ENCODE measurements at places on chromosomes 7 and 10.

- DNase-seq: no peak
Measured at GRCh38 chr7:77434570-77435275, 18.6 kb upstream of the GSAP start.

- DNase-seq: no peak
Measured at GRCh38 chr7:127798023-127798422, 146.0 kb downstream of the SND1 start.

GRCh38 chr10:86449926-86450558 is 71.5 kb downstream of the WAPL start:
- no peak for DNase-seq

DNA sequence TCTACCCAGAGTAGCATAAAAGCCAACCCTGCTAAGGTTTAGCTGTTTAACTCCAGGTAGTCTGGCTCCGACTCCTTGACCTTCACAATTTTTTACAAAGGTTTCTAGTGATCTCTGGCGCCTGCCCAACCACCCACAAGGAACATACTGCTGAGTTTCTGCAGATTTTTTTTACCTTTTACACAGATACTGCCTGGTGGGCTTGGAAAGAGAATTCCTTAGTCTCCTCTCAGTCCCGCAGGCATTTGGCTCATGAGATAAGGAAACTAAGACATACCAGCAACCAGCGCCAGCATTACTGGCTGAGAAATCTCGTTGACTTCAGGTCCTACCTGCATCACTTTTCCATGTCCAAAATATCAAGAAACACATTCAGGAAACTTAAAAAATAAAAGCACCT is 51.1 kb upstream of the LYZL1 start:
- DNase-seq: no peak

DNA sequence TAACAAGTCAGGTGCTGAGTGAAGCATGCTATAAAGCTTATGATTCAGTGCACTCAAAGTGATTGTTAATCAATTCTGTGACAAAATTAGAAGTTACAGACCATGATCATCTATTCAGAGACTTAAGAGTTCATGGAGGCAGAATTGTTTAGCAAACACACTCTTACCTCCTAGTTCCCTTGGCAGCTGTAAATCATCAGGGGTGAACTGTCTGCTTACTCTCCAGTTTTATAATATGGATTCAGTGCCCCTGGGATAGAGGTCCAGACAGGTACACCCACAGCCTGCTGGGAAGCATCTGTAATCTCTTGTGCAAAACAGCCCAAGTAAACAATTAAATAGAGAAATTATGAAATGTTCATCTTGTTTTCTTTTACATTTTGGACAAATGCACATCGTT is 835.0 kb upstream of the COBL start:
- DNase-seq: no peak

DNA sequence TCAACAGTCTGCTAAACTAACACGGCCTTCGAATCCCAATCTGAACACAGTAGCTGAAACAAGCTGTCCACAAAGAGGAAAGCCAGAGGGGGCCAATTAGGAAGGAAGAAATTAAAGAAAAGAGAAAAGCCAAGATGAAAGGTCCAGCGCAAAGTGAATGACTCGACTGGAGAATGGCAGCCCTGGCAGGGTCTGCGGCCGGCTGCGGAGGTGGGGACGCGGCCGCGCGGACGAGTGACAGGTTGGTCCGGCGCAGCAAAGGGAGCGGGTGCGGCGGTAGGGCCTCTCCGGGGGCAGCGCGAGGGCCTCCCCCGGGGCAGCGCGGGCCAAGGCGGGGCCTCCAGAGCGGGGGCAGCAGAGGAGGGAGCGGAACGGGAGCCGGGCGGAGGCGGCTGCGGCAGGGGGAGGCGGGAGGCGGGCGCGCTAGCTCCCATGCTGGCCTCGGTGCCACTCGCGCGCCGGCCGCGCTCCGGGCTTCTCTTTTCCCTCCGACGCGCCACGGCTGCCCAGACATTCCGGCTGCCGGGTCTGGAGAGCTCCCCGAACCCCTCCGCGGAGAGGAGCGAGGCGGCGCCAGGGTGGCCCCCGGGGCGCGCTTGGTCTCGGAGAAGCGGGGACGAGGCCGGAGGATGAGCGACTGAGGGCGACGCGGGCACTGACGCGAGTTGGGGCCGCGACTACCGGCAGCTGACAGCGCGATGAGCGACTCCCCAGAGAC is at the start of gene VWC2:
Gene VWC2, plus strand, starts transcription at position 421 of the 718 bp plus-strand sequence. CDS start 1,798 bp downstream, outside the sequence.
- DNase-seq: peak; percentile 7

Data from AG08396 (cell line).